ENCODE measurements at places on chromosomes 1 and 21.

DNA sequence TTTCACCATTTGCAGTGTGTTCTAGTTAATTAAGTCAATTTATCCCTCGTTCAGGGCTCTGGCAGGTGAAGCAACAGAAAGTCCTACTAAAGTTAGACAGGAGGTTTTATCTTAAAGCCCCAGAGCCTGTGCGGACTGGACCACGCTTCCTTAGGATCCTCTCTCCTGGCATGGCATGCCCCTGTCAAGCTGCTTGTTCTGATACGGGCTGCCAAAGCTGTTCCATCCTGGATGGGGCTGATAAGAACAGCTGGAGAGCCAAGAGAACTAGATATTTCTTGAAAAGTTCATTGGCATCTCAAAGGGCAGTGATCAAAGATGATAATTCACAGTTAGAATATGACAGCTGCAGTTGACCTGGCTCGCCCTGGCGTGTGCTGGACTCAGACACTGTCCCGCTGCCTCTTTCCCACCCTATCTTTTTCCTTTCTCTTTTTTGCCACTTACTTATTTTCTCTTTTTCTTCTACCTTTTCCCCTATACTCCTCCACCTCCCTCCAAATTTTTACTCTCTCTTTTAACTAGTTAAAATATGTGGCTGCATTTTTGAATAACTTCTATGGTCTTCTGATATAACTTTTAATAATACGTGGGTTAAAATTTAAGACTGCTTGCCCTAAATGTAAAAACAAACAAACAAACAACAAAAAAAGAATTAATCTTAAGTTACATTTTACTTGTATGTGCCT is 96.7 kb downstream of the ABCA4 start:
- DNase-seq = no peak

- DNase-seq = no peak
These were observed 14.8 kb upstream of the ZNF436 start for GRCh38 chr1:23384312-23385058.

DNA sequence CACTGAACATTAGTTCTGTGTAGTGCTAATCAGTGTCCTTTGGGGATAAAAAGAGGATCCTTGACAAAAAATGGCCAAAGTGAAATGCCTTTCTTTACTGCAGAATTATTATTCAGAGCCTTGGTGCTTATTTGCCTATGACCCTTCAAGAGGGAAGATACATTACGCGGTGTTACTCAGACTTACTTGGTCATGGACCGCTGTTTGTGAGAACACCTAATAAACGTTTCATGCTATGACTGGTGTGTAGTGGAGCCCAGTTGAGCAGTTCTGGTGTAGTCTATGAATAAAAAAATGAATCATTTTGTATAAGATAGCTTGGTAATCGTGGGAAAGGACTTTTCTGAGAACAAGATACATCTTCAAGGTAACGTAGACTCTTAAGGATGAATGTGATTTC is 8.3 kb downstream of the NFYC start:
- no peak for DNase-seq

DNA sequence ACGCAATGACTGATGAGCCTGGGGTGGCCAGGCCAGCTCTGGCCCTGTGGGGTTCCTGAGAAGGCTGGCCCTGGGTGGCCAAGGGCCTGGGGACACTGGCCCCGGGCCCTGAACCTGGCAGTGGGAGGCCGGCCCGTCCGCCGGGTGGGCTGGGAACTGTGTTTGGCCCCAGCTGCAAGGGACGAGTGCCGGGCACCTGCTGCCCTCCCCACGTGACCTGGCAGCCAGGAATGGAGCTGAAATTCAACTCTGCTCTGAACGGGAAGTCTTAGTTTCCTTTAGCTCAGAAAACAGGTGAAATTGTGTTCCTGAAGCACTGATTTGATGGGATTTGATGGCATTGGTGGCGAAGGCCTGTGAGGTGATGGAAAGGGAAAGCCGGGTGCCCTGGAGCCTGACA is 8.2 kb upstream of the TTLL10 start:
- DNase-seq = no peak

DNA sequence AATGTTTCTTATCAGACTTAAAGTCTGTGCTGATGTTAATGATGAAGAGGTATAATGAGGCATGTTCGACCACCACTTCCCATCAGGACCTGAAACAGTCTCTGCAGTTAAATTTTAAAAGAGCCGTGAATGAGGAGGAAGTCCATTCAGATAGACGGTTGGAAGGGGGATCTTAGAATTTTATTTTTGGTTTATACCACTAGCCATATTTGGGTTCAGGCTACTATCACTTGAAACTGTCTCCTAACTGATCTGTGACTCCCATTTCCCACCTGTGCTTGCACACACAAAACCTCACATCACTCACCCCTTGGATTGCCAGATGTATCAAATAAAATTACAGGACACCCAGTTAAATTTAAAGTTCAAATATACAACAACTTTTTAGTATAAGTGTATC is 9.9 kb upstream of the ANKRD13C start:
- no peak for DNase-seq

DNA sequence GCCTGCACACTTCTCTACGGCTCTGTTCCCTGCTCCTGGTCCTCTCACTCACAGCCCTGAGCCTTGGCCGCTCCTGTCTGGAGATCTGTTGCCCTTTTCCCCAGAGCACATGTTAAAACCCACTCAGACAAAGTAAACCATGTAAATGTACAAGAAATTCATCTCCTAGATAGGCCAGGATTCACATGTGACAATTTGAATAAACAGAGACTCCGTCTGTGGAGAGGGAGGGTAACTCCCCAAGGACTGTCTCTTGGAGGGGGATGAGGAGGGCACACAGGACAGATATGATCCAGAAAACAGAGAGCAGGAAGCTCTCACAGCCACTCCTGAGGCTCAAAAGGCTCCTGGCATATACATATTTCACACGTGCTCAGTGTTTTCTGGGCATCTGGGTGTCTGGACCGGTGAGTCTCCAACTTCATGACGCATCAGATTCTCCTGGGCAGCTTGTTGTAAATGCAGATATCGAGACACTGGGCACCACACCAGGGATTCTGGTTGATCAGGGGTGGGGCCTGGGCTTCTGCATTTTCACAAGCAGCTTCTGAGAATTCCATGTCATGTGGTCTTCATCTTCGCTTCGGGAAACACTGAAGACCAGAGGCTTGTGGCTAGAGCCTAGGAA is 6.4 kb upstream of the KAZN start:
- DNase-seq = no peak

- DNase-seq = no peak
These were observed 4.7 kb upstream of the NDUFS5 start for GRCh38 chr1:39021426-39021825.

DNA sequence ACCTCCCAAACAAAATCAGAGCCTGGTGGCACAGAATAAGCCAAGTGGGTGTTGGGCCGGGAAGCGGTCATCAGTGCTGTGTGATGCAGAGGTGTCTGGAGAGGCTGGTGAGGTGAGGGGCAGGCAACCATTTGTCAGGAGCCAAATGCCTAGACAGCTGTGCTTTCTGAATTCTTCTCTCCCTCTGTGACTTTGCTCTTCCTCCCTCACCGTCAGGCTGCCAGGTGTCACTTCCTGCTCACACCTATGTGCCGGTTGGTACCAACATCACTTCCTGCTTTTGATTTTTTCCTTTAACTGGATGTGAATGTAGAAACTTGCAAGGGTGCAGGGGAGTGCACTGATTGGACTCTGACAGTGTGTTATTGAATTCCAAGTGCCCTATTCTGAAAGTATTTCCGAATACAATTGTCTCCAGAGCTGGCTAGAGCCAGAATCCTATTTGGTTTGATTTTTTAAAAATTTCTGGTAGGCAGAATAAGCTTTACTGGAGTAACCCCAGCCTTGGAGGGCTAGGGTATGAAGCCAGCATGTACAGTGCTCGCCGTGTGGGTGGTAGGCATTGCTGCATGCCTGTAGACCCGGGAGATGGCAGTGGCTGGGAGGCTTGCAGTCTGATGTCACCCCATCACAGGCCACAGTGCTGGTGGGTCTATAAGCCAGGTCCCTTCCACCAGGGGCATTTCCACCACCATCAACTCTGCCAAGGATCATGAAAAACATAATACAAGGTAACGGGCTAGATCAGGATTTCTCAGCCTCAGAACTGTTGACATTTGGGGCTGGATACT is 210.9 kb downstream of the KAZN start:
- no peak for DNase-seq

DNA sequence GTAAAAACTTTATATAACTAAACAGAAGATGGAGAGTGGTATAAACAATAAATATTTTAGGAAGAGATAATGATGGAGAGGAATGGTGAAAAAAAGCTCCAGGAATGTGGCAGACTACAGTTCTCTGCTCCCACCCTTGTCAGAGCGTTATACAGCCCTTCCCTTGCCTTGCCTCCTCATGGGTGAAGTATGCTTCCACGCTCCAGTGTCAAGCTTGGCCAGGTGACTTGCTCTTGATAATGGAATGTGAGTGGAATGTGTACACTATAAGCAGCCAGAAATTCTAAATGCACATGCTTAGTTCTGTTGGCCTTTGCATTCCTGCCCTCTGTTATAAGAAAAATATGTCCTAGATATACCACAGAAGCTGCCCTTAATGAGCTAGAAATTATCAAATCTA is 24.7 kb upstream of the POGK start:
- DNase-seq = no peak

DNA sequence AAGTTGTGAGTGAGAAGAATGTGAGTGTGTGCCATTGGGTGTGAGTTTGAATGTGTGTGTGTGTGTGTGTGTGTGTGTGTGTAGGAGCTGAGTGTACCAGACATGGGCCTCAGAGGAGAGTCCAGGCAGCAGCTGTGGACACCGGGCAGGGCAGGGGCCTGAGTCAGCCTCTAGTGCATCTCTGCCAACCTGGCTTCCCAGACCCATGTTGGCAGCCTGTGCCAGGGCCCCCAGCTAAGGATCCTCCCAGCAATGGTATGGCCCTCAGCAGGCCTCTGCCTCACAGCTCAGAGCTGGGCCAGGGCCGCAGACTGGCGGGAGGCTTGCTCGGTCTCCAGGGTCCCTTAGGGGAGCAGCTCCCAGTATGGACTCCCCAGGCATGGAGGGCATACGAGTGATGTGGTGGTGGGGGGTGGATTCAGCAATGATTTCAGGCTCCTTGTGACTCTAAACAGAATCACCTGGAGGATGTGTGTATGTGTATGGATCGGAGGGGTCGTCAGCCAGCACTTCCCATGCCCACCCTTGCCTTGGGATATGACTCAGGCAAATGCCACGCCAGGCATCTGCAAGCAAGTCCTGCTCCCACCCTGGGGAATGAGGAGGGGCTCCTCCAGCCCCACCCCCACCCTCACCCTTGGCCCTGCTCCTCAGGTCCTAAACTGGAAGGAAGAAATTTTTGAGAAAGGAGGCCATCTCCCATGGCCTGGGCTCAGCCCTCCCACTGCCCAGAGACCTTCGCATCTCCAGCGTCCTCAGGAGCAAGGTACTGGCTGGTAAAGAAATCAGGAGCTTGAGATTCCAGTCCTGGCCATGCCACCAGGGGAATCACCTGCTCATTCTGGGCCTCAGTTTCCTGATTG is 1.8 kb upstream of the FOXO6 start:
- no peak for DNase-seq

- DNase-seq = no peak
These were observed 7.0 kb upstream of the KISS1 start for GRCh38 chr1:204203206-204203767.

DNA sequence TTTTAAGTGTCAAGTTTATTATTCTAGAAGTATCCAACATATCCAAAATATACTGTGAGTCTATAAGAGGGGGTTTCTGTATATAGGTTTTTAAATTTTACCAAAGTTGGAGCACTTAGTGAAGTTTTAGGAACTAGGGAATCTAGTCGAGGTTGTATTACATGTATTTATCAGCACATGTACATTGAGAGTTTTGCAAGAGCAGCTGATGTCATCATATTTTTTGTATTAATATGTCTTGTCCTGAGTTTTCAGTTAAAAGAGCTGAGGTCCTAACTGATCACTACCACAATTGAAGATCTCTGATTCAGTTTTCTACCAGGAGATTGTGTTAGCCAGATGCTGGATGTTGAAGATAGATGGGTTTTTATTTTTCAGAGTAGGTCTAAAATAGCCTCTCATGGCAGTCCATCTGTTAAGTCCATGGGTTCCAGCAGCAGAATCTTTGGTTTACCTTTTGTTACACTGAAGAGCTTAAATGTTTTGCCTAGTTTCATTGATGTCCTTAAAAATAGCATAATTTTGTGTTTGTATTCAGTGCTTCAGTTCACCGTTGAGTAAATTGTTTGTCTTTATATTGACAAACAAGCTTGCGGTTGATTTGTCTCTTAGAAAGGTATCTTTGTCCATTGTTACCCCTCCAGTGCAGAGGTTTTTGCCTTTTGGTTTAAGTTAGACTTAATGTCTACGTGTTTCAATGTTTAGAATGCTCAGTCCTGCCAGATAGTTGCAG is 16.0 kb downstream of the YBX1 start:
- DNase-seq = no peak

GRCh38 chr1:224510880-224511645 is 76.5 kb upstream of the WDR26 start:
- no peak for DNase-seq

DNA sequence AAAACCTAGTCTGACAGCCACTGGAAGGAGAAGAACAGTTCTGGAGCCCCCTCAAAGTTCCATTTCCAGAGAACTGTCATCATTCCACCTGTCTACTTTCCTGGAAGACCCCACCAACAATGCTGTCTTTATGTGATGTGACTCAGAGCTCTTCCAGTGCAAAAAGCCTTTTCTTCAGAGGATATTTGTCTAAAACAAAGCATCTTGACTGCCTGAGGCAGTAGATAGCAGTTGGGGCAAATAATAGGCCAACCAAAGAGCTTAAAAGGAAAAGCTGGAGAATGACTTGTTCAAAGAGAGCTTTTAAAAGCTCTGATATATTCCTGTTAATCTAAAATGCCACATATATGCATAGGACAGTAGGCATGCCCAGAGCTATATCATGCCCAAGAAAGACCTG is 62.6 kb downstream of the MIS18A start:
- no peak for DNase-seq

GRCh38 chr1:42259739-42260064 is 75.3 kb downstream of the FOXJ3 start:
- no peak for DNase-seq

DNA sequence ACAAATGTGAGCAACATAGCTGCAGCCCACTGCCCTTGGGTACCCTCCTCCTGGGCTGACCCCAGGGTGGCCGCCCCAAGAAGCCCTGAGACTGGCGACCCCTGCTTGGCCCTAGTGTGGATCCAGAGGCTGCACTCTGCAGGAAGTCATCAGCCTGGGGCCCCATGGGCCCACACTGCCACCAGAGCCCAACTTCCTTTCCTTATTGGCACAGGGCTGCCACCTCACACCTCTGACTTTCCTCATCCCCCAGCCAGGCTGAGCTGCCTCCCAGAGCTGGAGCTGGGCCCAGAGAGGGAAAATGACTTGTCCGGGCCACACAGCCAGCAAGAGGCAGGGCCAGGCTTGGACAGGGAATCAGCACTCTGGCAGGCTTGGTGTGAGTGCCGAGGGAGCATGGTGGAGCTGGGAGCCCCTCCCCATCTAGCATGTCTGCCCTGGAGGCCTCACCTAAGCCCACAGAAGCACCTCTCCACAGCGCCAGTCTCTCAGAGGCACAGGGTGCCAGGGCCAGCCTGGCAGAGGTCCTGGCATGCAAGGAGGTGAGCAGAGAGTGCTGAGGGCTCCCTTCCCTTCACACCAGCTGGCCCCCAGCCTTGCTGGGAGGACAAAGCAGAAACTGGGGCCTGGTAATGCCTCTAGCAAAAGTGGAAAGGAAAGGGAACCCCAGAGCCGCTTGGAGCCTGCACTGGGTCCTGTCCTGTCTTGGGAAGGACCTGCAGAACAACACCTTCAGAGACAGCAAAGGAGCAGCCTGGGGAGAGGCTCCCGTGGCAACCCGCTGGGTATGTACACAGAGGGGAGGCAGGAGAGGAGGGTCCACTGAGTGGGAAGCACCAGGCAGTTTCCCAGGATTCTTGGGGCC is 3.2 kb downstream of the RAP1GAP start:
- no peak for DNase-seq

Data from stimulated activated effector memory CD8-positive, alpha-beta T cell treated with anti-CD3 and anti-CD28 coated beads, Interleukin-12 subunit alpha, Interleukin-12 subunit beta, amount 100 ng/mL, for 72 hours (primary cell).